ENCODE measurements at places on chromosomes 11 and 22.

- no peak for DNase-seq
Observed at GRCh38 chr11:75495749-75496304, 29.9 kb downstream of the GDPD5 start.

DNA sequence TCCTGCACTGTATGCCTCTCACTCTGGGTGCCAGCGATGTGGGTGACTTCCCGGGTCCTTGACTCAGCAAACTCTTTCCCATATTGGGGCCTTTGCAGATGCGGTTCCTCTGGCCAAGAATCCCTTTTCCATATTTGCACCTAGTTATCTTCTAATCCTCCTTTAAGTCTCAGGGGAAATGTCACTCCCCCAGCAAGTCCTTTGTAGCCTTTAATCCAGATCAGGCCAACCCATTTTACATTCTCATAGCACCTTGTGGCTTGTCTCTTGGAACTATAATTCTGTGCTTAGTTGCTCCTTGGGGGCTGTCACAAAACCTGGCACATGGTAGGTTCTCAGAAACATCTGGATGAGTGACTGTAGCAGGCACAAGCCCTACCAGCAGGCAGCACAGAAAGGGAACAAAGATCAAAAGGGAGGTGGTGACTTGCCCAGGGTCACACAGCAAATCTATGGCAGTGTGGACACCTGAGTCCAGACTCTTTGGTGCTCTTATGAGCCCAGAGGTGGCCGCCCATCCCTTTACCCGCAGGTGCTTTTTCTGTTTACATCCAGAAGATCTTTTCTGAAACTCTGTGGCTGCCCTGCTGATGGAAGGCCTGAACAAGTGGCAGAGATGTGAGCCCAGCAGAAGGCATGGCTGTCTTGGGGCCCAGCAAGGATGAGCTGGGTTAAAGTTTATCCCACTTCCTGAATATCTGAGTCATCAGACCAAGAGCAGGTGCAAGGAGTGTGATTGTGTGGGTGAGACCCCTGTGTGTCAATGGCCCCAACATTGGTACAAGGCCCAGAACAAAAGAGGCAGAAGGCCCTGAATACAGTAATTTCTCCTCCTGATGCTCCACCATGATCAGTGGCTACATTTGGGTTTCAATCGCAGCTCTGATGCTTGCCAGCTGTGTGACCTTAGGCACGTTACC, 78.6 kb upstream of the GRK3 start:
- DNase-seq, result no peak

GRCh38 chr22:41799486-41800347, 762 bp upstream of the CCDC134 start:
- peak; percentile 22 for DNase-seq

GRCh38 chr11:129637473-129637872, 178.2 kb upstream of the TMEM45B start:
- no peak for DNase-seq

DNA sequence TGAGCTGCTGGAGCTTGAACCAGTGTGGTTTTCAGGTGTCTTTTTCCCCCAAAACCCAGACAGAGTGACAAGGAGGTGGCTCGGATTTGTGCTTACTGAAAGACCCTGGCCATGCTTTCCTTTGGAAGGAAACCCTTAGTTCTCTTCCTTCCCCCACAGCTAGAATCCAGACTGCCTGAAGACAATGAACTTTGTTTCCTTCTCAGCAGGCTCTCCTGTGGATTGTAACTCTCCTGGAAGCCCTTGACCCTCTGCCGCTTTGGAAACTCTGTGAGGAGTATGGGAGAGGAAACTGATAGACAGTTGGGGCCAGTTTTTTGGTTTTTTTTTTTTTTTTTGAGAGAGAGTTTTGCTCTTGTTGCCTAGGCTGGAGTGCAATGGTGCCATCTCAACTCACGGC, 62.1 kb upstream of the SESN3 start:
- DNase-seq, result no peak

GRCh38 chr22:40571887-40572286, 64.6 kb downstream of the MRTFA start:
- DNase-seq, result no peak

GRCh38 chr22:37681556-37682049, 4.5 kb upstream of the NOL12 start:
- DNase-seq, result peak; percentile 81

GRCh38 chr11:67632175-67632981, 2.6 kb upstream of the NUDT8 start:
- DNase-seq, result no peak

GRCh38 chr11:102421261-102421660, 31.3 kb downstream of the TMEM123 start:
- no peak for DNase-seq

GRCh38 chr22:37218399-37218770, 6.1 kb upstream of the SSTR3 start:
- no peak for DNase-seq

- DNase-seq, result no peak
Observed at GRCh38 chr11:30360741-30361140, 37.8 kb downstream of the ARL14EP start.

GRCh38 chr11:73399159-73399590, 23.0 kb downstream of the RELT start:
- no peak for DNase-seq

DNA sequence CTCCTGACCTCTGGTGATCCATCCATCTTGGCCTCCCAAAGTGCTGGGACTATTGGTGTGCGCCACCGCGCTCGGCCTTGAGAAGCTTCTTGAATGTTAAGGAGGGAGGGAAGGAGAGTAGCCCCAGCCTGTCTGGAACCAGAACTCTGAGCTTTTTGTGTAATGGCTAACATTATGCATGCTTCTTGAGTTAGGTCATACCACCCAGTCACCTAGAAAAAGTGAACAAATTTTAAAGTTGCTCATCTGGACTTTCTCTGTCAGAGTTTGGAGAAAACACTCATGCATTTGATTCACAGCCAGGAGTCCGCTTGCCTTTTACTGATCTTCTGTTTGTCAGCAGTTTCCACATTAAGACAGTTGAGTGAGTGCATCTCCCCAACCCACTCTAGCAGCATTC, 82.1 kb downstream of the PPP6R3 start:
- DNase-seq, result peak; percentile 81

DNA sequence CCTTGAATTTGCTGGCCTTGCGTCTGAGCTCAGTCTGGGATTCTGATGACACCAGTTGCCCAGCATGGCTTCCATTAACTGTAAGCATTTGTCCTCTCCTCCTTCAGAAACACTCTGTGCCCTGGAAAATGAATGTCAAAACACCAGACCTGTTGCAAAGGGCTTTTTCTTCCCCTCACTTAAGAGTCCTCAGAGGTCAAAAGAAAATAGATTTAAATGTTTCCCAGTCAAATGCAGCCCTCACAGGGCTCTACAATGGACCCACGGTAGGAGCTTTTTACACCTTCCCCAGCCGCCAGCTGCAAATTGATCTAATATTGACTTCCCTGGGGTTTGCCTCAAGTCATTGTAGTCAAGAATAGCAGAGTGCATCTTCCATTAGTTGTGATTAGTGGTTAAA, 332.2 kb downstream of the INSC start:
- DNase-seq, result no peak

DNA sequence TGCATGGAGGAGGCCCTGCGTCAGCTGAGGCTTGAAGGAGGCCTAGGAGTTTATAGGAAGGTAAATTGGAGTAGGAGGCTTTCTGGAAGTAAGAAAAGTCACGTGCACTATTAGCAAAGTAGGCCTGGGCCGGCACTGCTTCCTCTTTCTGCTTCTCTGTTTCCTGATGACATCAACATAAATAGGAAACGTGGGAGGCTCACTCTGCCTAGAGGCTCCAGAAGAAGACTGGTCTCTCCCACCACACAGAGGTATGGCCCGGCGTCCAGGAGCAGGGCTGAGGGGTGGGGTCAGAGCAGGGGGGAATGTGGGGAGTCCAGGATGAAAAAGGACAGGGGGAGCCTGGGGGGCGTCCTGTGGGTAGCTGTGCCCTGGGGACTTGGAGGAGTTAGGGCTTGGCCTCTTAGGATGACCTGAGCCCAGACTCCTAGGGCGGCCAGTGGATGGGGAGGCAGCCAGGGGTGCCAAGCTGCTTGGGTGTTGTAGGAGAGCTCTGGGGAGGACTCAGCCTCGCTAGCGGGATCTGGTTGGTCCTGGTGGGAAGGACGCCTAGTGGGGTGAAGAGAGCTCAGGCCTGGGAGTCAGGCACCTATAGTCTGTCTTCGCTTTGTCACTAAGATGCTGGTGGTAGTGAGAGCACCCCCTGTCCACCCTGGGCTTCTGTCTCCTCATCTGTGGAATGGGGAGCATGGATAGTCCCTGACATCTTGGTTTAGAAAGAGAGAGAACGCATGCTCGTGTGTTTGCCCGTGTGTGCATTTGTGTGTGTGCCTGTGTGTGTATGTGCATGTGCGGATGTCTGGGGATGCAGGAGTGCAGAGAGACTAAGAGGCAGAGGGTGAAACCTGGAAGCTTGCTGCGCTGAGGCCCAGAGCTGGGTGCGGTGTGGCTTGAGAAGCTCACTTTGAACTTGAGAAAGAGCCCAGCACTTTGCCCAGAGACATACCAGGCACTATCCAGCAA, at the start of gene CSF2RB:
CSF2RB (plus strand) TSS at position 202 of the 963 bp plus-strand sequence. CDS start 8,580 bp downstream, outside the sequence.
- DNase-seq, result peak; percentile 45

GRCh38 chr11:91986218-91986617, 238.4 kb upstream of the FAT3 start:
- no peak for DNase-seq

- no peak for DNase-seq
Observed at GRCh38 chr11:27926486-27926885, 181.5 kb downstream of the KIF18A start.

GRCh38 chr11:57424137-57424791, 2.7 kb downstream of the SLC43A3 start:
- DNase-seq, result peak; percentile 20

DNA sequence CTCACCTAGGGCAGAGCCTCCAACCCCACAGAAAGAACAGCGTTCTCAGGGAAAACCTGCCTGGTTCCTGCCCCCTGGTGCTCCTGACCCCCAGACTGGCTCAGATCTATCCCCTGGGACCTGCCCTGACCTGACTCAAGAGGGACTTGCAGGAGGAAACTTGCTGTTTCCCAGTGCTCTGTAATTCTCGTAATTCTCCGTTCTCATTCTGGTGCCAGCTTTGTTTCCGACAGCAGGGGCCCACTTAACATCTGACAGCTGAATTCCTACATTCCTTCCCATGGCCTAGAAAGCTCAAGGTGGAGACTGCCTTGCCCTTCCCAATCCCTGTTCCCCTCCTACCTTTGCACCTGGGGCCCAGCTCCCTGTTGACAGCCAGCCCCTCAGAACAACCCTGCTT, 12.5 kb upstream of the CSF2RB start:
- DNase-seq, result peak; percentile 33

DNA sequence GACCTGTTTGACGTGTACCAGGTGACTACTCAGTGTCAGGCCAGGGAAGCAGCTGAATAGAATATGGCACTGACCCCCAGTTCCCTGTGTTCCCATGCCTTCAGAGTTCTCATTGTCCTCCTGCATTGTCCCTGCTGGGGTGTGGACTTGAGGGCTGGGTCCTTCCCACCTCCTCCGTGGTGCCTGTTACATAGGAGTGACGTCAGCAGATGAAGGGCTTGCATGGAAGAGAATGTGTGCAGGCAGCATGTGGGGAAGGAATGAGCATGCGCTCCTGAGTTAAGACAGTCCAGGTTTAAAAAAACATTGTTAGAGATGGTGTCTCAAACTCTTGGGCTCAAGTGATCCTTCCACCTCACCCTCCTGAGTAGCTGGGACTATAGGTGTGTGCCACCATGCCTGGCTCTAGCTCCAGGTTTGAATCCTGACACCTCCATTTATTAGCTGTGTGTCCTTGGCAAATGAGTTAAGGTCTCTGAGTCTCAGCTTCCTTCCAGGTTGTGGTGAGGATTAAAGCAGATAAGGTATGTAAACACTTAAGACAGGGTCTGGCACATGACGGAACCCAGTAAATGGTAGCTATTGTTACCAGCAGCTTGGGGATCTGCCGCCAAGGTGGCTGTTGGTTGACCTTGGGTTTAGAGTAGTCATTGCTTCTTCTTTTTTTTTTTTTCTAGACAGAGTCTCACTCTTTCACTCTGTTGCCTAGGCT, 7.5 kb upstream of the SOX10 start:
- no peak for DNase-seq

GRCh38 chr11:1064167-1064566, 10.5 kb upstream of the MUC2 start:
- DNase-seq, result no peak

- DNase-seq, result no peak
Observed at GRCh38 chr11:8985462-8985861, 18.3 kb downstream of the NRIP3 start.

DNA sequence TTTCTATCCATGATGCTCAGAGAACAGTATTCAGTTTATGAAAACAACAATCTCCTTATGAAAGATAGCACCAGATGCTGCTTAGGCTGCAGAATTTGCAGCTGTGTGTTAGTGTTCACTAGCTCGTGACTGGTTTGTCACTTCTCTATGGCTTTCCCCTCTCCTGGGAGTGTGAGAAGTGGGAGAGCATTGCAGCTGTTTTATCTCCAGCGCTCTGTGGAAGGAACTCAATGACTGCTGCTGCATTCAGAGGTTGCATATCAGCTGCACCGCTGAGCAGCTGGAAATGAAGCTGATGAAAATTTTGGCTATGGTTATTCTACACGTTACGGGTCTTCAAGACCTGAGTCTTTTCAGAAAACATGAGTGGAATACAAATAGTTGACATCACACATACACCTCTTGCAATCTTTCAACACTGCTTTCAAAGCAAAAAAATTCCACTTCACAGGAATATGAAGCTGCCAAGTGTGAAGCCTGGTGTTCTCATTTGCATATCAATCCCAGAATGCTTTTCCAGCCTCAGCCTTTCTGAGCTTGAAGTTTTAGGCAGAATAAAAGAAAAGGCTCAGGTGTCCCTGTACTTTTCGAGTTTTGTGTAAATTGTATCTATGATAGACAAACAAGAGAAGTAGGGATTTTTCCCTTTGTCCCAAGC, 149.3 kb upstream of the DDI1 start:
- DNase-seq, result no peak

- no peak for DNase-seq
Observed at GRCh38 chr22:45870011-45870410, 107.0 kb downstream of the WNT7B start.

GRCh38 chr22:36413022-36413775, 25.4 kb upstream of the MYH9 start:
- DNase-seq, result no peak

- DNase-seq, result peak; percentile 53
Observed at GRCh38 chr22:27110665-27111451, 453.5 kb downstream of the MIAT start.

- DNase-seq, result peak; percentile 61
Observed at GRCh38 chr11:130979386-130979972, 63.2 kb upstream of the SNX19 start.

DNA sequence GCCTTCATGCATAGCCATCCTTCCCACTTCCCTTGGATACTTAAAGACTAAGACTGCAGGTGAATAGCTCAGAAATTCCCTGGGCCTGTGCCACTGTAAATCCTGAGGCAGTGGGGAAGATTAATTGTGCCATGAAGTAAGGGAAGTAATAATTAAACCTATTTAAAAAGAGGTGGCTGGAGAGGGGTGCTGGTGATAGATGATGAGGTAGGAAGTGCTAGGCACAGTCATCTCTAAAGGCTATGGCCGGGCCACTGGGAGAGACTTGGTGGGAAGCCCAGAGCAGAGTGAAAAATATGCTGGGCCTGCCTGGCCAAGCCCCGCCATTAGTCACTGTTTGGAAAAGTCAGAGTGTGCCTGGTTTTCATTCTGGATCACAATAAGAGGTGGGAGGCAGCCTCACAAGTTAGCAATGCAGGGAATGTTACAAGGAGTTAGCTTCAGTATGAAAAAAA, 197.2 kb upstream of the PITPNB start:
- DNase-seq, result peak; percentile 90

All from fibroblast of pulmonary artery (primary cell).